NCI-H146 (cell line): ENCODE measurements at places on chromosomes 11 and 22.
A peak's percentile ranks its signal among the peaks of the same experiment; 100 is the strongest.

DNA sequence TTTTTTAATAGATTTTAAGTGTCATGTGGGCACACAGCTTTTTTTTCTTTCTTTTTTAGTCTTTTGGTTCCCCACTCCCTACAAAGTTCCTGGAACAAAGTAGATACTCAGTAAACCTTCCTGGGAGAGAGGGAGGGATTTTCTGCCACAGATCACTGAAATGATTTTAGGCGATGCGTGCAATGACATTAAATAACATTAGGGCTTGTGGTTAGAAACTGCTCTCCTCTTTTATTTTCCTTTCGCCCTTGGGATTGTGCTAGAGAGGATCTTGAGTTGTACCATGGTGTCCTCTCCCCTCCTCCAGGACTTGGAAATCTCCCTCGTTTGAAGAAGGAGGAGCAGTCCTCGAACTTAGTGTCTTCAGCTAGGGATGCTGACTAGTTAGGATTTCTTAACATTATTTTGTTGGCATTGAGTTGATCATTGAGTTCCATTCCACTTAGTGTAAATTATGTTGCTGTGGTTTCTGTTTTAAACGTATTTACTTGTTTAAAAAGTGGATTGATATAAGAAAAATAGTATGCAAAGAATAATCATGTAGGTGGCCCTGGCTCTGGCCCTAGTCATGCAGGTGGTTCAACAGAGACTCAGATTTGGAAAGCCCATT lies 88.4 kb downstream of the TRAF6 start:
- no peak for DNase-seq

DNA sequence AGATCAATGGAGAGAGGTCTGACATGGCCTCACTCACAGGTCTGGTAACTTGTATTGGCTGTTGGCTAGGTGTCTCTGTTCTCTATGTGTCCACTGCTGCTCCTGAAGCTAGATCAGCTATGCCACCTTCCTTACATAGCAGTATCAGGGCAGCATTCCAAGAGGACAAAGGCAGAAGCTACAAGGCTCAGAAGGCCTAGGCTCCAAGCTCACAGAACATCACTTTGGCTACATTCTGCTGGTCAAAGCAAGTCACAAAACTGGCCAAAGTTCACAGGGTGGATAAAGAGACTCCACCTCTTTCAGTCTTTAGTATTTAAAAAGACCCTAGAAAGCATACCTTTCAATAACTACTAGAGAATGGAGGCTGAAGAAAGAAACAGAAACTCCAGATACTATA lies 4.1 kb downstream of the SLC5A12 start:
- no peak for DNase-seq

DNA sequence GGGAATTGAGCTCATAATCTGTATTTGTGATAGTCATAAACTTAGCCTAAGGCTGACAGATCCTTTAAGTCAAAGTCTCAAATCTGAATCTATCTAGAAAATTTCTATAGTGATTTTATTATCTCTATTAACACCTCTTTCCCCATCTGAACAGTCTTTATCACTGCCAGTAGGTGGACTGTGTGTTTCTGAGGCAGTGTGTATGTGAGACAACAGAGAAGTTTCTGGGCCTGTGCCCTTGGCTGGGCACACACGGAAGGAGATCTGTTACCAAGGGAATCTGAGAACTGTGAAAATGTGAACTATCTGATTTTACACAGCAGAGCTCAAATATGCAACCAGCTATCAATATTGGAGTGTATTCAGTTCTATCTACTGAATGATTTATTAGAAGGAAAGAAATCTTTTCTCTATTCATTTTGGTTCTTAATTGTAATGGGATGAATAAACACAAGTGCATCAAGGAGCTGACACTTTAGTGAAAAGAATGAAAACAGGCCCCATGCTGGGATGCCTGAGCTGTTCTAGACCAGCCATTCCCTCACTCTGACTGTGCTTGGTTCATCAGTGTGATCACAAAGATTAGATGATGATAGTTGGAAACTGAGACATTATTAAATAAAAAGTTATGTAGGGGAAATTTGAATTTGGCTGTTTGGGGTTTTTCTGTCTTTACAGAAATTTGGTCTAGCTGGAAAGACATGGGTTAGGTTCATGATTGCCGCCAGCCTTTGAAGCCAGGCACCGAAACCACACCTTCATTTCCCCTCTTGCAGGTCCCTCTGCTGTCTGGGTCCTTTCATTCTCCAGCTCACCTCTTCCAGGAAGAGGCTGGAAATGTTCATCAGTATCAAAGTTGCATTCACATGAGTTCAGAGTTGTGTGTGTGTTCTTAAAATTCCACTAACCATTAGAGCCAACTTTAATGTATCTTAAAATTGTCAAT lies 68.1 kb downstream of the LIF start:
- no peak for DNase-seq

GRCh38 chr11:33534575-33534974 lies 166.1 kb downstream of the C11orf91 start:
- no peak for DNase-seq

DNA sequence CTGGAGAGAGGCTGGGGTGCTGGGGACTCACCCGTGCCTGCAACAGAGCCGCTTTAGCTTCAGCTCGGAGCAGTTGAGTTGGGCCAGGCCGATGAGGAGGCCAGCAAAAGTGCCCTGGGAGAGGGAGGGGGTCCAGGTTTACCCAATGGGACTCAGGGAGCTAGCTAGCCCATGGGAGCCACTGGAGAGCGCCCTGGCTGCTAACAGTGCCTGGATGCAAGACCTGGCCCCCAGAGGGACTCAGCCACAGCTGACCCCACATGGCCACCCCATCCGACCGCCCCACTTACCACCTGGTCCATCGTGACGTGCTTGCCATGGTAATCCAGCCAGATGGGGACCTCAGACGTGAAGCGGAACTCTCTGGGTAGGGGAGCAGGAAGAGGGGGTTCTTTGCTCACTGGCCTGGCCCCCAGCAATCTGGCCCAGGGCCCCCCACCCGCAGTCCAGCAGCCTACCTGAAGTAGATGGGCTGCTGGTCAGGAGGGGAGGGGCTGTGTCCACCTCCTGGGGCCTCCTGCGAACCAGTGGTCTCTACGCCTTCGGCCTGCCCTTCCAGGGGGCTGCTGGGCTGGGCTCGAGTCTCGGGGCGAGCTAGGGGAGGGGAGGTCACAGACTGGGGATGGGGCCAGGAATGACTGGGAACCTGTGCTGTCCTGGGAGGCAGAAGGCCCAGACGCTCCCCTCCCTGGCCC lies 19.1 kb upstream of the EHD1 start:
- no peak for DNase-seq

- DNase-seq = no peak
Measured at GRCh38 chr22:39765661-39766060, 127.9 kb downstream of the ENTHD1 start.

- peak; percentile 96 for DNase-seq
Measured at GRCh38 chr11:119863851-119864601, 135.0 kb upstream of the NECTIN1 start.

DNA sequence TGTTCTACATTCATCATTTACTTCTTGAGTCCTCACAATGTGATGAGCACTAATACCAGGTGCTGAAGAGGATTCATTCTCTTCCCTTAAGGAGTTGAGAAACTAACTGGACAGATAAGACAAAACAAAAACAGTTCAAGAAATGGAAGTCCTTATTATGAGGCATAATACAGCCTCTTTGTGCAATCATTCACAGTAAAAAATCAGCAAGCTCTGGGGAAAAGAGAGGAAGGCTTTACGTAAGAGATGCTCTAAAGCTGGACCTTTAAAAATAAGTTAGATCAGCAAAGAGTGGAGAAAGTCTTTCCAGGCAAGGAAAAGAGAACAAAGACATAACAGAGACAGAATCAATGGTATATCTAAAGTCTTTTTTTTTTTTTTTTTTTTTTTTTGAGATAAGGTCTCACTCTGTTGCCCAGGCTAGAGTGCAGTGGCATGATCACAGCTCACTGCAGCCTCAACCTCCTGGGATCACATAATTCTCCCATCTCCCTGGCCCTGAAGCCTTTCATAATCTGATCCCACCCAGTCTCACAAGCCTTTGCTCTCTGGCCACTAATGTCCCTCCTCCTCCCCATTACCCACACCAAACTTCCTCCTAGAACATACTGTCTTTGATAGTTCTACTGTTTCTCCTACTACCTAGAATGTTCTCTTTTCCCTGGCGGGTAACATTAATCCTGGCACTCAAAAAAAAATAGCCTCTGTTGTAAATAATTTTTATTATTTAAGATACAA lies 40.9 kb downstream of the MRTFA start:
- DNase-seq = no peak

DNA sequence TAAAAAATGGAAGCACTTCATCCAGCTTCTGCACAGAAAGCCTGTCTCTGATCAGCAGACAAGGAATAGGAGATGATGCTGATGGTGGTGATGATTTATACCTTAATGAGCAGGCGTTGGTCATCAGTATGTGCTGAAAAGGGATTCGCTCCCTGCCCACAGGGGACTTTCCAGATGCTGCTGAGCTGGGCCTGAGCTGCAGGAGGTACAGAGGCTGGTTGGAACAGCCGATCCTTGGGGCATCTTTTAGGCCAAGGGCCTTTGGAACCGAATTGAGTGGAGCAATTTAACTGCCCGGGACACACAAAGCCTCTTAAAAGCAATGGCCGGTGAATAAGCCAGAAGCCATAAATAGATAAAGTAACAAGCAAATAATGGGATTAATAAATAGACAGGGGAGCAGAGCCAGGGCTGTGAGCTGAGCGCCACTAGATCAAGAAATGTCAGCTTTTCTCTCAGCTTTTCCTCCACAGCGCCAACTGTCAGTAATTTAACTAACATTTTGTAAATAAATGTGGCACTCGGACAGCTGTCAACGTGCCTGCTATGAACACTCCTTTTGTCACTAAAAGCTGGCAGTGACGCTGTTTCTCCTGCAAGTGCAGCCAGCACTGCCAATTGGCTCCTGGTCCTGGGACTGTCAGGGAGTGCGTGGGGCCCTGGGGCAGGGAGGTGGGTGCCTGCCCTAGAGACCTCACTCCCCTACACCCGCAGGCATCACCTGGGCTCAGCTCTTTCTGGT lies 562.3 kb downstream of the NTM start:
- DNase-seq = no peak

DNA sequence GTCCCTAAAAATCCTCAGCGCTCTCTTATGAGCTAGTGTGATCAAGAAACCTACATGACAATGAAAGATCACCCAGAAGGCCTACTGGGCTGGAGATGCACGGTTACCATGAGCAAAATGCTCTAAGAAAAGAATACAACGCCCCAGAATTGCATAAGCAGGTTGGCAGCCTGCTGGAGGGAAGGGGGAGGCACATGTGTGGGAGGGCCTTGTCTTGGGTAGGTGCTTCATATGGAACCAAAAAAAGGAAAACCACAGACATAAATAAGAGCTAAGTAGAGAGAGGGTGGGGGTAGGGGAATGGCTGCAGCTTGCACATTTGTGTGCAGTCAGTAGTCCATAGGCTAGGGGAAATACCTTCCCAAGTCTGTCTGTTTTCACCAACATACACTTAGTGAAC lies 2.8 kb downstream of the SIAE start:
- DNase-seq = no peak

DNA sequence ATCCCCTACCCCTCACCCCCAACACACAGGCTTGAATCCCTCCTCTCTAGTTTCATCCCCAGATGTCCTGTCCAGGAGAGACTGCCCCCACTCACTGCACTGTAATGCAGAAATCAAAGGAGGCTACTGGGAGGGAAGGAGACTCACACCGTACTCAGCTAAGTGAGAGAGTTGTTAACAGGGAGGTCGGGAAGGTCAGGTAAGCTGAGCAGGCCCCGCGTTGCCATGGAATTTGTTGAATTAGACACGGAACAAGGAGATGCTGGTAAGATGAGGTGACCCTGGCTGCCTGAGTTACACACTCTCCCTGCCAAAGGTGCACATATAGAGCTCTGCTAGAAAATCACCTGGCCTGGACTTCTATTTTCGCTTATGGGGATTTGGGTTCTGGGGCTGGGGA lies 197.9 kb downstream of the NXPE2 start:
- no peak for DNase-seq

DNA sequence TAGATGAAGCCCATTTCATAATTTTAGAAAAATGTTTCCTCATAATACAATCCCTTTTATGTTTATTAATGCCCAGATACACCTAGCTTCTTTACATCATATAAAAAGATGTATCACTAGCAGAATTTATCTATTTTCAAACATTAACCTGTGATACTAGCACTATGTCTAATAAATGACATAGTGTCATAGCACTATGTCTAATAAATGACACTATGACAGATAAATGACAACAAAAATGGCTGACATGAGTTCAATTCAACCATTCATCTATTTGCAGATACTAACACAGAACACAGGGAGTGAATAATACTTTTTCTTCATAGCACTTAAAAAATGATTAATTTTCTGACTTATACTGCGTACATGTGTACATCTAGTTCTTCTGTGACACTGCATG lies 19.4 kb upstream of the KDM4E start:
- no peak for DNase-seq

DNA sequence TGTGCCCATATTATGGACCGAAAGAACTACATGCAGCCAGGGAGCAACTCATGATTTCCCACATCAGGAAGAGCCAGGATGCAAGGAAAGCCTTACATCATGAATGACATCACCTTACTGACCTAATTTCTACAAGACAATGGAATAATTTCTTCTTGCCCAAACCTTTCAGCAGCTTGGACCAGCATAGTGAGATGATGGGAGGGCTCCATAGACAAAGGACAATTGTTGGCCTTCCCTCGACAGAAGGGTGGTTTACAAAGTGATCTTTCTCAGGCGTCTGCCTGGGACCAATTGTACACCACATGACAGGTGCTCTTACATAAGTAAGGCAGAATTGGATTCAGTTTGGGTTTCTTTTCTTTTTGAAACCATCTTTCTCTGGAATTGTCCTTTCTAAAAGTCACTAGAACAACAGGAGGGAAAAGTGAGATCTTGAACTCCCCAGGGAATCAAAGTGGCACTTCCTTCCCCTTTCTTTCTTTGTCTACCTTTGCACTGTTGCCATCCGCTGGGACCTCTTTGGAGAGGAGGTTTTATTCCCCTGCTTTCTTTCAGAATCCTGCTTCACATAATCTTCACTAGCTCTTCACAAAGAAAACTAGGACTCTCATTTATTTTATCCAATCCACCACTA lies 51.7 kb upstream of the PAK1 start:
- no peak for DNase-seq

- peak; percentile 22 for DNase-seq
Measured at GRCh38 chr22:23219822-23220484, 39.6 kb downstream of the BCR start.

GRCh38 chr11:19988598-19988997 lies 171.7 kb downstream of the DBX1 start:
- DNase-seq = no peak

DNA sequence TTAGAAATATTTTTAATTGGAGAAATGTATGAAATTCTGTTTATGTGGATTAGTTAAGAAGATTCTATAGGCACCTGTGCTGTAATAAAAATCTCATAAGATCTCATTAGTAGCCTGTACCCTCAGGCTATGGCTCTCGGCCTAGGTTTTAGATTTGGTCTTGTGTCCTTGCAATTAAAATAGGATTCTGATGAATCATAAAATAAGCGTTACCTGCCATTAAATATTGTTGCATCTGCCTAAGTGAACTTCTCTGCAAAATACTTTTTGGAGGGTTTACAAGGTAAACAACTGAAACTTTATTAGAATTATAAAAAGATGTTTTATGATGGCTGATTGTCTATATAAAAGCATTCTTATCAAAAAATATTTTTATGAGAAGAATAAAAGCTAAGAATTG lies 804.1 kb upstream of the ANO3 start:
- DNase-seq = no peak
